Eye (tissue), 1 donor: ENCODE measurements at places on chromosomes 3 and 15.

DNA sequence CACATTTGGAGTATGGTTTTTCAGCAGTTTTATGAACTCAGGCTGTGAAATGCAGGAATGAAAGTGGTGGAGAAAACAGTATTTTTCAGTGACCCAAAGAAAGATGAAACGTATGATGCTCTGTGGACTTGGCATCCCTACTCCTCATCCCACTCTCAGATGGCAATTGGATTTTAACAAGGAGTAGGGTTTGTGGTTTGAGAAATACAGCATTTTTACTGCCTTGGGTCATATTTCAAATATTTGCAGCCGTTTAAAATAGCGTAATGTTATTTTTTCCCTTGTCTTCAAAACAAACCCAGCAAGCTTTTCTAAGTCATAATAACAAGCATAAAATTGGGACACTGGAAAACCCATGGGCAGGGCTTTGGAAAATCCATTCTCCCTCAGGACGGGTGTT lies 117.2 kb upstream of the LRIG1 start:
- DNase-seq = no peak

GRCh38 chr3:135565546-135565945 lies 400.0 kb upstream of the PPP2R3A start:
- DNase-seq = no peak

DNA sequence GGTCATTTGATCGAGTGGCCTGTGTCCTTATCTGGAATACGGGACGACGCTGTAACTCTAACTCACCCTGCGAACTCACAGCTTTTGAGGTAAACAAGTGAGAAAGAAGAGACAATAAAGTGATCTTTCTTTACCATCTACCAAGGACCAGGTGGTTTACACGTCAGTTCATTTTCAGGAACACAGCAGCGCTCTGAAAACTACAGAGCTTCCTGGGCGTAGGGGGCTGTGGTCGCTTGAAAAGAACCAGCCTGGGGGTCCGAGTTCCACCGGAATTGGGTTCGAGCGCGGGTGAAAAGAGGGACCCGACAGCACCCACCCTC lies 357 bp downstream of the KIAA1143 start:
- no peak for DNase-seq

- no peak for DNase-seq
Observed at GRCh38 chr3:13707456-13707855, 158.5 kb downstream of the FBLN2 start.

DNA sequence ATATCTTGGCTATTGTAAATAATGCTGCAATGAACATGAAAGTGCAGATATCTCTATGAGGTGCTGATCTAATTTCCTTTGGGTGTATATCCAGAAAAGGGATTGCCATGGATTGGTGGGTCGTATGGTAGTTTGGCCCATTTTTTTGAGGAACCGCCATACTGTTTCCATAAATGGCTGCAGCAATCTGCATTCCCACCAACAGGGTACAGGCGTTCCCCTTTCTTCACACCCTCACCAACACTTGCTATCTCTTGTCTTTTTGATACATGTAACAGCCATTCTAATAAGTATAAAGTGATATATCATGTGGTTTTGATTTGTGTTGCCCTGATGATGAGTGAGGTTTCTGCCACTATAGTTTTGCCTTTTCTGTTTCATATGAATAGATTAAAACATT lies 146.7 kb downstream of the NR2F2 start:
- no peak for DNase-seq

DNA sequence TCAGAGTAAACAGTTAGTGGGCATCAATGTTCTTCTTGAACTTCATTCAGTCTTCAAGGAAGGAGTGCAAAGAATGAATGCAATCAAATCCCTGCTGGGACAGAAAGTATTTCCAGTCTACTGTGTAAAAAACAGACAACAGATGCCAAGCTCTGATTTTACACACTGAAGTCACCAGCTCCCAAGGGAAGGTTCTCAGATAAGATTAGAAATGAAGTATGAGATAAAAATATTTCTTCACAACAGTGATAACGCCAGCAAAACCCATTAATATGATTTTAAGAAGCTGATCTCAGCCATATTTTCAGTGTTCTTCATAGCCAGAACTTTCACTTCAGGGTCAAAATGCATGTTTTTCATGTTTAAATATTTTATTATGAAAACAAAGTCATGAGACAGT lies 265.6 kb downstream of the CTNNB1 start:
- DNase-seq = no peak

GRCh38 chr3:151687076-151687475 lies 46.7 kb upstream of the AADACL2 start:
- peak; percentile 3 for DNase-seq

- DNase-seq = no peak
Observed at GRCh38 chr3:127215714-127216414, 22.9 kb downstream of the PRR23E start.

- no peak for DNase-seq
Observed at GRCh38 chr3:79314544-79314943, 453.3 kb downstream of the ROBO1 start.

GRCh38 chr3:166498446-166498845 lies 661.2 kb upstream of the BCHE start:
- no peak for DNase-seq

DNA sequence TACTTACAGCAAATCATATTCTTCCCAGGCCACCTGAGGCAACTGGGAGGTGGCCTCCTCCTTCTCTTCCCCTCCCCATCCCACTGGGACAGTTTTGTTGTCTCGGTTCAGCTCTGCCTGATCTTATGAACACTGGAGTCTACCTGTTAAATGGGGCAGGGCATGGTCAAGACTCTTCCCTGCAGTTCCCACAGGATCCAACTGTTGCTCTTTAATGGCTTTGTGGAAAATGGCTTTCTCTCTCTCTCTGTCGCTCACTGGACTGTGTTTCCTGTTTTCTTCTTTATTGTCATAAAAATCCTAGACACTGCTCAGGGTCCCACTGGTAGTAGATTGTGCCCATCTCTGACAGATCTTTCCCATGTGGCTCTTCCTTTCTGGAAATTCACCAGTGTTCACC lies 40.2 kb downstream of the SLC27A2 start:
- peak; percentile 37 for DNase-seq

DNA sequence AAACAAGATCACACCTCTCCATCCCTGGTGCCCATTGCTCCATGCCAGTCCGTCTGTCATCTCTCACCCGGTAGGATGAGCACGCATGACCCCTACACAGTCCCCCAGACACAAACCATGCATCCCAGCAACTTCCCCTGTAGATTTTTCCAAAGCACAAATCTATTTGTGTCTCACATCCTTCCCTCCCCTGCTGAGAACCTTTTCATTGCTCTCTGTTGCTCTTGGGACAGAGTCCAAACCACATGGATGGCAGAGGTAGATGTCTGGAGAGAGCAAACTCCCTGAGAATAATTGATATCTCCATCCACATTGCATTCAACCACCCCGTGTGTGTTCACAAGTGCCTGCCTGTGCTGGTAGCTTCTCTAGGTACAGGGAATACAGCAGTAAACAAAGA lies 29.9 kb upstream of the LRTM1 start:
- no peak for DNase-seq

- DNase-seq = no peak
Observed at GRCh38 chr3:131242201-131242600, 139.4 kb upstream of the NUDT16 start.

GRCh38 chr3:119571230-119571629 lies 8.1 kb upstream of the ADPRH start:
- no peak for DNase-seq

- no peak for DNase-seq
Observed at GRCh38 chr15:69189157-69189556, 28.7 kb downstream of the GLCE start.

GRCh38 chr3:4756057-4756775 lies 223.0 kb upstream of the BHLHE40 start:
- DNase-seq = no peak

- no peak for DNase-seq
Observed at GRCh38 chr15:98743177-98743576, 94.8 kb downstream of the IGF1R start.

DNA sequence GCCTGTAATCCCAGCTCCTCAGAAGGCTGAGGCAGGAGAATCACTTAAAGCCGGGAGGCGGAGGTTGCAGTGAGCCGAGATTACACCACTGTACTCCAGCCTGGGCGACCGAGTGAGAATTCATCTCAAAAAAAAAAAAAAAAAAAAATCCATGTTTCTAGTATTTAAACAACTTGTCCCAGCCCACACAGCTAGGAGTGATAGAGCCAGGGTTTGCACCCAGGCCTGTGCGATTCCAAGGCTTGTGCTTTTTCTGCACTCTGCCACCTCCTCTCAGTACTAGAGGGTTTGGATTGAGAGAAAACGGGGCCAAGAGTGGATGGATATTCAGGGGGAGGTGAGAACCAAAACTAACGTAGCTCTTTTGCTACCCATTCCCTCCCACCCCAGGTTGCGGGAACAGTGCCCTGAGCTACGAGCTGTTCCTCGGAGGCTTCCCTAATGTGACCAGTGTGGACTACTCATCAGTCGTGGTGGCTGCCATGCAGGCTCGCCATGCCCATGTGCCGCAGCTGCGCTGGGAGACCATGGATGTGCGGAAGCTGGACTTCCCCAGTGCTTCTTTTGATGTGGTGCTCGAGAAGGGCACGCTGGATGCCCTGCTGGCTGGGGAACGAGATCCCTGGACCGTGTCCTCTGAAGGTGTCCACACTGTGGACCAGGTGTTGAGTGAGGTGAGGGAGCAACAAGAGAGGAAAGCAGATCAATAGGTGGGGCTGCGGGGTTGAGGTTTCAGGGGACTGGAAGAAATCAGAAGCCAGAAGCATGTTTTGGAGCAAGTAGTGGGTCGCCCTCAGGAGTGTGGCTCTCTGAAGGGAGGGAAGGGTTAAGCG lies 4.1 kb downstream of the CAMK2N2 start:
- no peak for DNase-seq

GRCh38 chr3:112579232-112579631 lies 17.4 kb downstream of the SLC35A5 start:
- no peak for DNase-seq

DNA sequence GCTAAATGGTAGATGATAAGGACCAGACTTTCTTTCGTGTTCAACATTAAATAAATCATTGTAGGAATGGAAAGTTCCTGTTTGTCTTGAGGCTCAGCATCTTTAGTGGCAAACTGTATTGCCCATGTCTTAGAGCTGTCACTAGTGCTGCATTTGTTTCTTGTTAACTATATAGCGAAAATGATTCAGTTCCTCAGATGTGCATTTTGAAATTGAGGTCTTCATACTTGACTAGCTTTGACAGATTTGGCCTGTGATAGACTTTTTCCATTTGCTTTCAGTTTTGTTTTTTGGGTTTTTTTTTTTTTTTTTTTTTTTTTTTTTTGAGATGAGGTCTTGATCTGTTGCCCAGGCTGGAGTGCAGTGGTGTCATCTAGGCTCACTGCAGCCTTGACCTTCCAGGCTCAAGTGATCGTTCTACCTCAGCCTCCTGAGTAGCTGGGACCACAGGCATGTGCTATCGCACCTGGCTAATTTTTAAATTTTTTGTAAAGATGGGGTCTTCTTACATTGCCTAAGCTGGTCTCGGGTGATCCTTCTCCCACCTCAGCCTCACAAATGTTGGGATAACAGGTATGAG lies 9.5 kb upstream of the RPLP1 start:
- no peak for DNase-seq

DNA sequence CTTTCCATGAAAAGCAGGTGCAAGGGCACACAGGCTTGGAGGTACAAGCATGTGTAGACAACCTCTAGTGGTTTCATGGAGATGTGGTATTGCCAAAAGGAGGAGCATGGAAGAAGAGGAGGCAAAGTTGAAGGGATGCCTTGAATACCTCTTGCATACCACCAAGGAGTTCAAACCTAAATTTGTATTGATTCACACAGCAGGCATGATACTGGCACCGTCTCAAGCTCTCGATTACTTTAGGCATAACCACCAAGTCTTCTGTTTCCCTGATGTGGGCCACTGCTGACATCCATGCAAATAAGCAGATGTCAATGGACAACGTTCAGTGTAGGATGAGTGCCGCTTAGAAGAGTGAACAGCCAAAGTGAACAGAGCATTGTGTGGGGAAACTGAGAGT lies 87.1 kb downstream of the SCN11A start:
- DNase-seq = no peak

DNA sequence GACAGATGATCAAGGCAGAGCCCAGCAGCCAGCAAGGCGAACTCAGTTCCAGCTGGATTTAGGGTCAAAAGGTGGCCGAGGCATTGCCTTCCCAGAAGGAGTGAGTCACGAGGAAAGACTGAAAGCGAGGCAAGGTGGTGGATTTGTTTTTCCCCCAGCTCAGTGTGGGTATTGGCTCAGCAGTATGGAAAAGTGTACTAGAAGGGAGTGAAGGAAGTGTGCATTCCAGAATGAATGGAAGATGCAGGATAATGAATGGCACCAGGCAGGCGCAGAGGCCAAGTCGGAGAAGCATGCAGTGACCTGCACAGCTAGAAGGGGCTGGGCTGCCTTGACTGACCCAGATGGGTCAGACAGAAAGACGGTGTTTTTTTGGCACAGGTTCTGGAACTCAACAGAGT lies 46.3 kb downstream of the FOXP1 start:
- DNase-seq = peak; percentile 46

DNA sequence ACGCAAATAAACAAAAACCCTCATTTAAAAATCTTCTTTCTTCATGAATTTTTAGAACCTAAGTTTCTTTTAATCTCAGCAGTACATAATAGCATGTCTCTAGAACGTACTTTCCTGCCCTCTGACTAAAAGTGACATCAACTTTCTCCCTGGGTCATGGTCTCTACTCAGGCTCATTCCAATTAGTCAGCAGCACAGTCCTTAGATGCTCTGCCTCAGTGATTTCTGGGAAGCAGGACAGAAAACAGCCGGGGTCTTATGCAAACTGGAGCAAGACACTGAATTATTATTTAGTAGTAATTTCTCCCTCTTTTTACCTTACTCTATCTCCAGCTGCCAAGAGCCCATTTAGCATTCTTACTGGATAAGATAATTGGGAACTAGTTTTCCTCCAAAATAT lies 365.2 kb downstream of the TUSC7 start:
- peak; percentile 35 for DNase-seq

DNA sequence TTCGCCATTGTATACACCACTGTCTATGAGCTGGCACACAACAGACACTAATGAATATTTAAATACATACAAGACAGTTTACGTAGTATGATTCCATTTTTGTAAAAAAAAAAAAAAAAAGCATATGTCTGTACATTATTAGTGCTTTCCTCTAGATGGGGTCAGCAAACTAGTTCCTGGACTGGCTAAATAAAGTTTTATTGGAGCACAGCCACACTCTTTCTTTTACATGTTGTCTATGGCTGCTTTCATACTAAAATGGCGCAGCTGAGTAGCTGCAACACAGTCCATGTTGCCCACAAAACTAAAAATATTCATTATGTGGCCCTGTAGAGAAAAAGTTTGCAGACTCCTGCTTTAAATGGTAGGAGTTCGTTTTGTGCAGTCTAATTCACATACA lies 70.7 kb upstream of the FRMD4B start:
- DNase-seq = no peak

- no peak for DNase-seq
Observed at GRCh38 chr3:190644035-190644434, 130.2 kb downstream of the IL1RAP start.

- peak; percentile 62 for DNase-seq
Observed at GRCh38 chr3:53161450-53161819, 426 bp downstream of the PRKCD start.

- no peak for DNase-seq
Observed at GRCh38 chr3:149487598-149488197, 13.2 kb downstream of the TM4SF4 start.

- DNase-seq = no peak
Observed at GRCh38 chr3:197025736-197026480, 3.7 kb downstream of the MELTF start.

- DNase-seq = no peak
Observed at GRCh38 chr3:40620151-40620550, 95.4 kb downstream of the ZNF621 start.

- DNase-seq = no peak
Observed at GRCh38 chr3:111723293-111724215, 128.4 kb upstream of the ZBED2 start.

GRCh38 chr3:128577711-128578110 lies 72.9 kb downstream of the RPN1 start:
- peak; percentile 60 for DNase-seq
